Erythroblast (primary cell): ENCODE measurements at places on chromosomes 7 and 10.

DNA sequence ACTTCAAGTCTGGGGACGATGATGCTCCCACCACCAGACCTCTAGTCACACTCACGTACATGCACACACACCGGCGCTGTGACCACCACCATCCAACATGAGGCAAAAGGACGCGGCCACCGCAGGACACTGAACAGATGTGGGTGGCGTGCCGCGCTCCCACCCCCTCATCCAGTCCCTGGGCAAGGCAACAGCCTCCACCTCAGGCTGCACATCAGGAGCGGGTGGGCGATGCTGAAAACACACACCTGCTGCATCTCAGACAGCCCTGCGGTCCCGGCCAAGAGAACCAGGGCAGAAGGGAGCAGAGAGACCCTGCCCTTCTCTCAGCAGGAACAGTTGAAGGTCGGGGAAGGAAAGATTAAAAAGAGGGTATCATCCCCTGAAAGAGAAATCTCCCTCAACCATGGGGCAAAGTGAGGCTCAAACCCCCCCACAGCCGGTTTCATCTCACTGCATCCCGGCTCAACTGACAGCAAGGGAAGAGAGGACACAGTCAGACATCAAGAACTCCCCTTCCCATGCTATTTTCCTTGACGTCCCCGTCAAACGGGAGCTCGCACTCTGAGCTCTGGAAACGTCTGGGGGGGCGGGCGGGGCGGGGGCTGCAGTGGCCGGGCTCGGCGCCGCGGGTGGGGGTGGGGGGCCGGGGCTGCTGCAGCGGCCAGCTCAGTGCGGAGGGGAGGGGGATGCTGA, 1.1 kb downstream of the CAMK2G start:
- no peak for DNase-seq

- DNase-seq, result no peak
Observed at GRCh38 chr10:1126461-1126860, 70.3 kb downstream of the WDR37 start.

GRCh38 chr7:114843102-114843501, 78.8 kb upstream of the MDFIC start:
- no peak for DNase-seq

GRCh38 chr10:110687400-110687799, 43.3 kb downstream of the RBM20 start:
- DNase-seq, result no peak

GRCh38 chr7:134811765-134812164, 32.3 kb downstream of the CALD1 start:
- DNase-seq, result no peak

DNA sequence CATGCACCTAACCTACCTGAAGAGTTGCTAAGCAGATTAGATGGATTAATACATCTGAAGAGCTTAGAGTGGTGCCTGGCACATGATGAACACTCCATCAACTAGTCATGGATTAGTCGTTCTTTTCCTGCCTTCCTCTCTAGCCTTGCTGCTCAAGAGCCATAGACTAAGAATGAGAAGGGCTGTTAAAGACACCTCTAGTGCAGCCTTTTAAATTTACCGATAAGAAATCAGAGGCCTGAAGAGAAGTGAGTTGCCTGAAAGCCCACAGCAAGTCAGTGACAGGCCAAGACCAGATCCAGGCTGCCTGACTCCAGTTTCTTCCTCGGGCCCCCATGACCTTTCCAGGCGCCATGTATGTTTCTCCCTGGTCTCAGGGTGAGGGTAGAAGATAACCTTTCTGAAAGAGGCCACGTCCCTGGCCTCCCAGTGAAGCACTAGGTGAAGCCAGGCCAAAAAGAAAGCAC, 6.5 kb downstream of the TSPAN15 start:
- DNase-seq, result no peak

GRCh38 chr7:51446785-51447184, 130.2 kb upstream of the COBL start:
- no peak for DNase-seq

DNA sequence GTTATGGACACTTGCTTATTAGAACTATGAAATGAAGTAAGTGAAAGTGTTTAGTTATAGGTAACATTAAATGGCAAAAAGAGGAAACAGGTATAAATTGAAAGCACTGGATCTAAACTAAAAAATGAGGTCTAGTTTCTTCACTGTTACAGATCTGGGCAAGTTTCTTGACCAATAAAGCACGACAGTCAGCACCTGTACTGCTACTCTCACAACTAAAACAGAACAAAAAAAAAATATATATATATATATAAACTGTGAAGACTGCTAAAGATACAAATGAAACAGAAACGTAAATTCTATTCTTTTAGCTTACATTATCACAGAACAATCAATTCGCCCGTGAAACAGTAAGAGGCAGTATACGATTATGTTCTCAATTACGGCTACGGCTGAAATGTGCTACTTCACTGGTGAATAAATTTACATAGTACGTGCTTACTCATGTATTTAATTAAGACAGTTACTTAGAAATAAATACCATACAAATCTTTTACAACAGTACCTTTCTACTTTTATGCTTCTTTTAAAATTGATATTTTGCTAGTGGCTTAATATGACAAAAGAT, 4.2 kb downstream of the AHR start:
- DNase-seq, result peak; percentile 17

GRCh38 chr7:1575809-1576208, 6.0 kb upstream of the PSMG3 start:
- no peak for DNase-seq

GRCh38 chr10:104293011-104293410, 24.0 kb downstream of the GSTO2 start:
- DNase-seq, result no peak

- no peak for DNase-seq
Observed at GRCh38 chr7:139884441-139884840, 55.4 kb downstream of the TBXAS1 start.

GRCh38 chr10:61983255-61983654, 81.8 kb downstream of the ARID5B start:
- no peak for DNase-seq
